Midbrain (tissue), 1 donor: ENCODE measurements at places on chromosomes 1 and 21.

GRCh38 chr1:117795792-117796191 lies 133.6 kb downstream of the GDAP2 start:
- DNase-seq = no peak

GRCh38 chr1:175186433-175187160 lies 6.0 kb downstream of the KIAA0040 start:
- no peak for DNase-seq

- DNase-seq = no peak
Observed at GRCh38 chr1:22983944-22984343, 11.3 kb upstream of the LACTBL1 start.

GRCh38 chr1:155717041-155717440 lies 28.1 kb downstream of the DAP3 start:
- DNase-seq = no peak

DNA sequence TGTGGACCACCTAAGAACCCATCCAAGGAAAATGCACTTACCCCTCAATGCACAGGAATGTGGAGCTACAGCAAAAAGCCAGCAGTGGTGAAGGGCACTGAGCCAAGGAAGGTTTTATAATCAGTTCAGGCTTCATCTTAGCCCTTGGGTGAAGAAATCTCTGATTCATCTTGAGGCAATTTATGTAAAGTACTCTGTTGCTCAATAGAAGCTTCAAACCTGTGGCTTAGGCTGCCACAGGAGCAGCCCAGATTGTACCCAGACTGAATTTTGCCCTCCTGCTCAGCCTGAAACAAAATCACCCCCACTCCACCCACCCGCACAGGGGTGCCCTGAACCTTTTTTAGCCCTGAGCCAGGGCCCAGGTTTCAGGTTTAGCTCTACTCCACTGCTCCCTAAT lies at the start of gene S100A12:
Gene S100A12, minus strand, starts transcription at position 111 of the 400 bp plus-strand sequence. CDS start 1,029 bp downstream, outside the sequence.
- no peak for DNase-seq

GRCh38 chr1:77446841-77447555 lies 165.2 kb downstream of the AK5 start:
- DNase-seq = no peak

GRCh38 chr1:42003433-42003832 lies 84.7 kb upstream of the HIVEP3 start:
- no peak for DNase-seq

DNA sequence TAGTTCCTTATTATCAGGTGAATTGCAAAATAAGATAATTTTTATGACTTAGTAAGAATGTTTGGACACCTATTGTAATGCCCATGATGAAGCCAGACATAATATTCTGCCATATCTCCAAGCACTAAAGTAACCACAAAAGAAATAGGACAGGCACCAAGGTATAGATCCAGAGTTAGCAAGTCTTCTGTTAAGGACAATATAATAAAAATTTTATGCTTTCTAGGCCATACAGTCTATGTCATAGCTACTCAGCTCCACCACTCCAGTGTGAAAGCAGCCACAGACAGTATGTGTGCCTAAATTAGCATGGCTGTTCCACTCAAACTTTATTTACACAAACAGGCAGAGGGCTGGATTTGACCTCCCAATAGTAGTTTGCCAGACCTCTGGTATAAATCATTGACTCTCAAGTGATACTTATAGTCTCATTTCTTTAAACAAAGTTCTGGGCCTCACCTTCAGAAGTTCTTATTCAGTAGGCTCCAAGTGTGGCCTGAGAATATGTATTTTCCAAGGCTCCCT lies 88.3 kb downstream of the SCMH1 start:
- no peak for DNase-seq

GRCh38 chr1:57270927-57271698 lies 152.7 kb downstream of the DAB1 start:
- no peak for DNase-seq

GRCh38 chr21:35232545-35233176 lies 183.6 kb upstream of the RUNX1 start:
- no peak for DNase-seq

- no peak for DNase-seq
Observed at GRCh38 chr1:61318319-61319125, 236.2 kb downstream of the NFIA start.

GRCh38 chr1:5754817-5755551 lies 237.2 kb downstream of the NPHP4 start:
- DNase-seq = no peak

DNA sequence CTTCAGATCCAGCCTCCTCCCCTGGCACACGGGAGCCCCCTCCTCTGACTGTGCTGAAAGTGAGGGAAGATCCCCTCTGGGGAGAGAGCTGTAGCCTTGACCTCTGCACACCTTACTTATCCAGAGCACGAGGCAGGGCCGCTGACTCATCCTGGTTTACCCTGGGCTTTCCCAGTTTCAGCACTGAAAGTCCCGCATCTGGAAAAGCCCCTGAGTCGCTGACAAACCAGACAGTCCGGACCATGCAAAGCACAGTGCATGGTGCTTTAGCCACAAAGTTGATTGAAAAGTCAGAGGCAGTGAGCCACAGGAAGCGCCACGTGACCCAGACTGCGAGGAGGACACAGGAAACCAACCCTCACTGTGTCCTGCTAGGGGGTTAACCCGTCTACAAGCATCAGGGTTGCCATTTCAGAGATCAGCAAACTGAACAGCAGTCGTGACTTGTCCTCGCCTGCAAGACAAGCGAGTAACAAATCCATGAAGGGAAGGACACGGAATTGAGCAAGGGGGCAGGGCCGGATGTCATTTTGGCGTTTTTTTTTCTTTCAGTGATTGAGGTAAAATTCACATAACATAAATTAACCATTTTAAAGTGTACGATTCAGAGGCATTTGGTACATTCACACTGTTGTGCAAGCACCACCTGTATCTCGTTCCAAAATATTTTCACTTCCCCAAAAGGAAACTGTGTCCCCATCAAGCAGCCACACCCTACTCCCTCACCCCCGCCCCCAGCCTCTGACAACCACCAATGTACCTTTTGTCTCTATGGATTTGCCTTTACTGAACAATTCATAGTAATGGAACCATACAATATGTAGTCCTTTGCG lies 19.9 kb upstream of the IFNGR2 start:
- DNase-seq = no peak

- peak; percentile 20 for DNase-seq
Observed at GRCh38 chr21:14545906-14546480, at the start of gene SAMSN1. TSS of gene SAMSN1 (minus strand) at chr21:14546315. CDS start at chr21:14546261, 54 bp downstream.

GRCh38 chr21:46188226-46189212 lies 4.3 kb upstream of the SPATC1L start:
- DNase-seq = peak; percentile 70

- peak; percentile 10 for DNase-seq
Observed at GRCh38 chr1:76035053-76035452, 39.5 kb upstream of the ST6GALNAC3 start.

- no peak for DNase-seq
Observed at GRCh38 chr1:4532656-4533055, 121.8 kb upstream of the AJAP1 start.

DNA sequence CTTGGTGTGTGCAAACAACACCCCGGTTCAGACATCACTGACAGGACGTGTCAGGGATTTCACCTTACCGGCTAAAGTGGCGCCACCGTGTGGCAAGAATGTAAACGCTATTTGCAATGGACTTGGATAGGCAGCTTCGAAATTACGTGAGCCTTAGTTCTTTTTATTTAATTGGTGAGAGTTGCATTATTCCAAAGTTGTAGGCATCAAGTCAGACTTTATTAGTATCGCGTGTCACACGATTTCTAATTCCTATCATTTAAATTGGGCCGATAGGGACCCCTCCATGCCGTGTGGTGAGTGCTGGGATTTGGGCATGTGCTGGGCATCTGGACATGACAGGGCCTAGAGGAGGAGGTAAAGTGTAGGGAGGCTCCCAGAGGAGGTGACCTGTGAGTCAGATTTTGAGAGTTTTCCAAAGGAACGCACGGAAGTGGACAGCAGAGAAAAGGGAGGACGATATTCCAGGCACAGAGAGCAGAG lies 14.5 kb upstream of the CPT2 start:
- DNase-seq = peak; percentile 58

DNA sequence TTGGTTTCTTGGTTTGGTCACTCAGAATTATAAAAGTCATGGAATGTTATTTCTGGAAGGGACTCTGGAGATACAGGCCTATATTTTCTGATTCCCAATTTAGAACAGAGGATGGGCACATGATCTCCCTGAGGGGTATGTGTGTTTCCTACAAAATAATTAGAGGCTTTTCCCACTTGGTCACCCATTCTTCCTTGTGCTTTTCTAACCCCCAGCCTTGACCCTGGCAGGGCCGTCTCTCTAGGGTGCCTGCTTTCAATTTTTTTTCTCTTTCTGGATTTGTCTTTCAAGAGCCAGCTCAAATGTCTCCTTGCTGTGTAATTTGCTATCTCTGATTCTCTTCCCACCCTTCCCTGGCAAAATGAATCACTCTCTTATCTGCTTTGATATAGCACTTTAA lies 131.9 kb downstream of the HLX start:
- DNase-seq = no peak

DNA sequence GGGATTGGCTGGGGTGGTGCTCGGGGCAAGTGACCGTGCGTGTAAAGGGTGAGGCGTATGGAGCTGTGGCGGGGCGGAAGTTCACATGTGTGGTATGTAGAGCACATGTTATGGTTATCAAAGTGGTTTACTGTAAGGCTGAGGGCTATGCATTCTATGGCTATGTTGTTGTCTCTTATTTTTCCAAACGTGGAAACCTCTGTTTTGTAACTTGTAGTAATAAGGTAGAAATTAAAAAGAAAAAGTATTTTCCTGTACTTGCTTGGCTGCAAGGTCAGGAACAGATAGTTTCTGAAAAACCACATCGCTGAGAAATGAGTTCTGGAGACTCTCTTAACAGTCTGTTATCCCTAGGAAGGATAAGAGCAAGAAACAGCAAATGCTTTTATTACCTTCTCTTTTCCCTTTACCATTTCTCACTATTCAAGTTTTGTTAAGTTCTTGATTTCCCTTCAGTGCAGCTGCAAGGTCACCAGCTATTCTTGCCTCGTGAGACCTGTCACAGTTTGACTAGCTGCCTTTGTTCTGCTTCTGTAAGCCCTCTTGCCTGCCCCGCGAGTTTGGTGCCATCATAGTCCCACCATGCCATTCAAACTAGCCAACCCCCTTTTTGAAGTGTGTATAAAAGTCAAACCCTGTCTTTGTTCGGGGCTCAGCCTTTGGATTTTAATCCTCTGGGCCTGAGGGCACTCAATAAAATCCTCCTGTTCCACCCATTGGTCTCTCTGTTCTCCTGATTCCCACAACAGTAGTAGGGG lies 9.5 kb downstream of the RNU1-2 start:
- DNase-seq = peak; percentile 83

GRCh38 chr1:28130901-28131300 lies 42.5 kb upstream of the EYA3 start:
- no peak for DNase-seq

DNA sequence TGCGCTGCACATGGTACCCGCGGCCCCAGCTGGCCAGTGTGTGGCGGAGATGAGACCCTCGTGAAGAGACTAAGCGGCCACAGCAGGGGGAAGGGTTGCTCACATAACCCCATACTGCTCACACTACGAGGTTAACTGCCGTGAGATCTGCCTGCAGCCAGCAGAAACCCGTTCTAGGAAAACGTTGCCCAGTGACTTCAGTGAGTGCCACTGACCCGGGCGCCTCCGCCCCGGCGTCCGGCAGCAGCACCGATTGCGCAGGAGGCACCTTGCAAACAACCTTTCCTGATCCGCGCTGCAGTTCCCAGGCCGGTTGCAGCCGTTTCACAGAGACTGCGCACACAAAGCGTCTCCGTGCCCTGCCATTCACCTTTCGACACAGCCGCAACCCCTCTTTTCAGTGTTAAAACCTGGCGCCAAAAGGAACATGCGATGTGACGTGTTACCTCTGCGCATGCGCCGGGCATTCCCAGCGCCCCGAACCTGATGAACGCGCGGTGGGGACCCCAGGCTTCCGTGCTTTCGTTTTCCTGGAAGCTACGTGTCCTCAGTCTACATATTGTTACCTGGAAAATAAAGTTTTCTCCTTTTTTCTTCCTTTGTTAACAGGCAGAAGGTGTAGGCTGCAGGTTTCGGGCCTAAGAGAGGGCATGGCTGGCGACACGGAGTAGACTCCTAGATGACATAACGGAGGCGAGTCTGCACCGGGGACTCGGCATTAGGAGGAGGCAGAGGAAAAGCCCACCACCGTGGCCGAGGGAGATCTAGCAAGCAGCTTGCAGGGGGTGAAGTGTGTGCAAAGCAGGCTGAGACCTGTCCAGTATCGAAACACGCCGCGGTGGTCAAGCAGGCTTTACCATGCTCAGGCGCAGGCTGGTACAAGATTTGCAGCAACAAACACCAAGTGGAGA lies 8.9 kb downstream of the VPS26C start:
- peak; percentile 71 for DNase-seq

- no peak for DNase-seq
Observed at GRCh38 chr1:207015791-207016190, 16.8 kb downstream of the C1orf116 start.

GRCh38 chr1:204084247-204084772 lies 11.4 kb downstream of the SOX13 start:
- DNase-seq = peak; percentile 60

DNA sequence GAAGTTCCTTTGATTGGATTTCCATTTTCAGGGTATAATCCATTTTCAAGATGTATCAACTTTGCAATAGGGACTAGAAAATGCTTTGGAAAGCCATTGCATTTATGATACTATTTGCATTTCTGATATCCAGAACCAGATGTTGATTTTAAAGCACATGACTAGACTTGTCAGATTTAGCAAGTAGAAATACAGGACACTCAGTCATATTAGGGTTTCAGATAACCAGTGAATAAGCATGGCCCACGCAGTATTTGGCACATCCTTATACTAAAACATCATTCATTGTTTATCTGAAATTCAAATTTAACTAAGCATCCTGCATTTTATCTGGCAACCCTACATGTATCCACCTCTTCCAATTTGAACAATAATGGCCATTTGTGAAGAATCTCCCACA lies 113.3 kb upstream of the DPT start:
- DNase-seq = no peak

DNA sequence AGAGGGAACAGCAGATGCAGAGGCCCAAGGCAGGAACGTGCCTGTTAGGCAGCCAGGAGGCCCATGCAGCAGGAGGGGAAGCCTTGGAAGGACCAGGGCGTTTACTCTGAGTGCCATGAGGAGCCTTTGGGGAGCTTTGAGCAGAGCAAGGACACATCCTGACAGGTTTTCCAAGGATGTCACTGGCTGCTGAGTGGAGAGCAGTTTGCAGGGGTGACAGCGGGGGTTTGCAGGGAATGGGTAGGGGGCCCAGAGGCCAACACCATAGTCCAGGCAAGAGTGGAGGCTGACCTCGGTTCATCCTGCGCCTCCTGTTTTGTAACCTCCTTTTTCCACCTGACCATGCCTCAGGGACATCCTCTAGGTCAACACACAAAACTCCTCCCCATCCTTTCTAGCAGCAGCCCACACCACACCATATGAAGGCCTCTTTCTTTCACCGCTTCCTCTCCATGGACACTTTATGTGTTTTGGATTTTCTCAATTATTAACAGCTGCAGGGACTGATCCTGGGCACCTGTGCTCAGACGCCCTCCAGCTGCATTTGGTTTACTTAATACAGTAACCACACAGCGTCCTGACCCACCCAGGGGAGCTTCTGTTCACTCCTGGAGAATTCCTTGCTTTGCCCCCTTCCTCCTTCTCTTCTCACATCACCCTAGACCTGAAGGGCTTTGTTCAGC lies 528.5 kb downstream of the MATN1 start:
- no peak for DNase-seq

GRCh38 chr1:155648207-155649147 lies 38.5 kb downstream of the MSTO1 start:
- no peak for DNase-seq
